ENCODE measurements at places on chromosomes 6 and 20.

DNA sequence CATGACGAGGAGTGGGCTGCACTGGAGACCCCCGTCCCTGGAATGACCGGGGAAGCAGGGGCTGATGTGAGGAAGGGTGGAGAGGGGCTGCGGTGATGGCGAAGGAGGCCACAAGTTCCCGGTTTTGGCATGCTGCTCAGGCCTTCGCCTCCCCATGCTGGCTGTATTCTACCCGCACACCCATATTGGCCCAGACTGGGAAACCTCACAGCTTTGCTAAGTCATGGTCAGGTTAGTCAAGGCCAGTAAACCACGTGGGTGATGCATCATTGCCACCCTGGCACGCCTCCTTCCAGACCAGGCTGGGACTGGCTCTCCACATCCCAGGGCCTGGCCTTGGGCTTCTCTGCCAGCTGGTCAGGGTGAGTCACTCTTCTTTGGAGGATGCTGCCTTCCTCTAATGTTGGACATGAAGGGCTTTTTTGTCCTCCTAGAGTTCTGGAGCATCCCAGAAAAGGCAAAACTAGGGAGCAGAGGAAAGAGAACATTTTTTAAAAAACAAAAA is 53.8 kb downstream of the PCNA start:
- DNase-seq: no peak

GRCh38 chr6:134826889-134827737 is 122.8 kb downstream of the ALDH8A1 start:
- no peak for DNase-seq

DNA sequence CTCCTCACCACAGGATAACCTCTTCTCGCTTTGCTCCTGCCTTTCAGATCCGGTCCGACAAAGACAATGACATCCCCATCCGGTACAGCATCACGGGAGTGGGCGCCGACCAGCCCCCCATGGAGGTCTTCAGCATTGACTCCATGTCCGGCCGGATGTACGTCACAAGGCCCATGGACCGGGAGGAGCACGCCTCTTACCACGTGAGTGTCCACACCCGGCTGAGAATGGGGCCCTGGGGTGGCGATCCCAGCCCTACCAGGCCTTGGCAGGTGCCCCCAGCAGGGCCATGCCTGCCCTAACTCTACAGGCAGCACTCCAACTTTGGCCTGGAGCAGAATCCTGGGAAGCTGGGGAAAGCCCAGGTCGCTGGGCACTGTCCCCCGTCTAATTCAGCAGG is 221.1 kb downstream of the TAF4 start:
- DNase-seq: no peak

- DNase-seq: no peak
Observed at GRCh38 chr20:25227317-25227831, 20.5 kb upstream of the PYGB start.

DNA sequence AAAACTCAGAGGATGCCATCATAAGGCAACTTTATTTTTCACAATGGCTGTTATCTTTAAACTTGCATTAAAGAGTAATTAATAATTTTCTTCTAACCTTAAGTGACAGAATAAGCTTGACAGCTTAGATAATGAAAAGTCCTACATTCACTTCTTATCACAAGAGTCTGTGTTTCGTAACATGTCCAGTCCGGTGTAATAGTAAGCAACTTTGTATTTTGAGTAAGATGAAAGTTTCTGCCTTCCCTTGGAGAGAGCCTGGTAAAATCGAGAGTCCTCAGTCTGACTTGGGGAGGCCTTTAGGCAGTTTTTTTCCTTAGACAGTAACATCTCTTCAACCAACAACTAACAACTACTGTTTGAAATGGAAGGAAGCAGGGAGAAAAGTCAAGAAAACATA is 195.6 kb downstream of the GRM1 start:
- DNase-seq: no peak

DNA sequence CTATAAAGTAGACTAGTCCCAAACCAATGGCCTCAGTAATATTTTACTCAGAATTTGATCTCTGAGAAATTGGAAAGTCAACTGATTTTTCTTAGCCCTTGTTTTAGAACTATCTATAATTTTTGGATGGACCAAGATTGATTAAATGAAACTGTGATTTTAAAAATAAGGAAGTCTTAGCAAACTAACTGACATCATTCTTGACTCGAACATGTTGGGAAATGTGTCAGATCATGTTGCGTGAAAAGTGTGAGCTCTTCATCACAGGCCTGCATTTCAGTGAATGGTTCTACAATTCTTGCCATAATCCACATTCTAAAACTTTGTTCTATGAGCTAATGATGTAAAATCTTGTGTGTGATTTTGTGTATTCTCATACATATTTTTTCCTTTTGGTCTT is 11.0 kb downstream of the TNFAIP3 start:
- no peak for DNase-seq

DNA sequence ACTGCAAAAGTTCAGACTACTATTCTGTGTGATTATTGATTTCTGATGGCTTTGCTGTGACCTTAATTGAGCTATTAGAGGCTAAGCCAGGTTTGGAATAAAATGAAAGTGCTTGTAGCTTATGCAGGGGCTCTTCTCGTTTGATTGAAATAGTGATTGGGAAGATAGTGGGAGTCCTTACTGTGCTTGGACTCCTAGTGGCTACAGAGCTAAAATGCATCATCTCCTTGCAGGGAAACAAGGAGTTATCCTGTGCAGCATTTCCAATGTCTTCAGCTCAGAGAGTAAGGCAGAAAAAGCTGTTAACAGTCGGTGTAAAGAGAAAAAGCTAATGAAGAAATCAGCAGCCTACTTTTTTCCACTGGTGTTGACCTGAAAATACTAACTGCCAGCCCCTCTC is 173.5 kb downstream of the SLC35F1 start:
- DNase-seq: no peak

GRCh38 chr20:40922865-40923264 is 105.8 kb upstream of the TOP1 start:
- DNase-seq: no peak
